ENCODE measurements at places on chromosomes 4 and X. TPM values are rescaled to one million over a fixed set of nuclear protein-coding genes. Genes with fewer than 3 reads are reported as not detected.

- DNase-seq: peak; percentile 21
Measured at GRCh38 chr4:121597346-121597934, 99.3 kb downstream of the ANXA5 start.

- DNase-seq: no peak
Measured at GRCh38 chr4:8079916-8080753, 78.5 kb downstream of the ABLIM2 start.

Gene SLITRK4
- total RNA-seq: 3.8 TPM

- no peak for DNase-seq
Measured at GRCh38 chr4:142164767-142165500, 528.6 kb downstream of the IL15 start.

DNA sequence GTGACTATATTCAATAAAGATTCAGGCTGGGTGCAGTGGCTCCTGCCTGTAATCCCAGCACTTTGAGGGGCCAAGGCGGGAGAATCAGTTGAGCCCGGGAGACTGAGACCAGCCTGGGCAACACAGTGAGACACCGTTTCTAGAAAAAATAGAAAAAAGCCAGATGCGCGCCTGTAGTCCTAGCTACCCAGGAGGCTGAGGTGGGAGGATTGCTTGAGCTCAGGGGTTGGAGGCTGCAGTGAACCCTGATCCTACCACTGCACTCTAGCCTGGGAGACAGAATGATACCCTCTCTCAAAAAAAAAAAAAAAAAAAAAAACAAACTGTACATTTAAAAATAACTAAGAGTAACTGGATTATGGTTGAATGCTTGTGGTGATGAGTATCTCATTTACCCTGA lies 1.1 kb downstream of the NUDT6 start:
- DNase-seq: no peak

- no peak for DNase-seq
Measured at GRCh38 chr4:67101612-67102011, 443.7 kb downstream of the CENPC start.

DNA sequence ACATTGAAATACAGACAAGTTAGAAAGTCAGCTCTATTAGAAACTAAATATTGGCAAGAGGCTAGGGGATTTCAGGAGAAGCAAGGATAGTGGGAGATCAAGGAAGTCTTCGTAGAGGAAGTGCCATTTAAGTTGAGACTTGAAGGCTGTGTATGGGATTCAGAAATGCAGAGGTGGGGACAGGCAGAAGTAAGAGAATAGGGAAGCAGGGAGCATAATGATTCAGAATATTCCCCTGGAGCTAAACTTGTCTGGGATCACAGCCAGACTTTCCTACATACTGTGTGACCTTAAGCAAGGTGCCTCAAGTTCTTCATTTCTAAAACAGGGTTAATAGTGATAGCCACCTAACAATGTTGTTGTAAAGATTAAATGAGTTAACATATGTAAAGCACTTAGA lies 108.8 kb downstream of the DDIT4L start:
- peak; percentile 7 for DNase-seq

GRCh38 chrX:11437642-11438379 lies 144.6 kb downstream of the AMELX start:
- peak; percentile 57 for DNase-seq

DNA sequence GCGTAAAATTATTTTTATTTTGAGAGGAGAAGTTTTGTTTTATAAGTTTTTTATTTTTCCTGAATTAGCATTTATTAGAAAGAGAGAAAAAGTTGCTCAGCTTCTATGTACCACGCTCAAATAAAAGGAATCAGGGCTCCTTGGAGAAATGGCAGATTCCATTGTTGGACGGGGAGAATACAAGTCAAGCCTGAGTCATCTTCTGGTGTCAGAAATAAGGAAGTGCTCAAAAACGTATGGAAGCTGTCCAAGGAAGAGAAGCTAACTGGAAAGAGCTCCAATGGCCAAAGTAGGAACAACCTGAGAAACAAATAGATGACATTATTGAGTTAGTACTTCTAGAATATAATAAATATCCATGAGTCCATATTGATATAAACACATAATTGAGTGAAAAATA lies 89.3 kb upstream of the NEIL3 start:
- peak; percentile 5 for DNase-seq
